ENCODE measurements at places on chromosomes 1 and 21.

DNA sequence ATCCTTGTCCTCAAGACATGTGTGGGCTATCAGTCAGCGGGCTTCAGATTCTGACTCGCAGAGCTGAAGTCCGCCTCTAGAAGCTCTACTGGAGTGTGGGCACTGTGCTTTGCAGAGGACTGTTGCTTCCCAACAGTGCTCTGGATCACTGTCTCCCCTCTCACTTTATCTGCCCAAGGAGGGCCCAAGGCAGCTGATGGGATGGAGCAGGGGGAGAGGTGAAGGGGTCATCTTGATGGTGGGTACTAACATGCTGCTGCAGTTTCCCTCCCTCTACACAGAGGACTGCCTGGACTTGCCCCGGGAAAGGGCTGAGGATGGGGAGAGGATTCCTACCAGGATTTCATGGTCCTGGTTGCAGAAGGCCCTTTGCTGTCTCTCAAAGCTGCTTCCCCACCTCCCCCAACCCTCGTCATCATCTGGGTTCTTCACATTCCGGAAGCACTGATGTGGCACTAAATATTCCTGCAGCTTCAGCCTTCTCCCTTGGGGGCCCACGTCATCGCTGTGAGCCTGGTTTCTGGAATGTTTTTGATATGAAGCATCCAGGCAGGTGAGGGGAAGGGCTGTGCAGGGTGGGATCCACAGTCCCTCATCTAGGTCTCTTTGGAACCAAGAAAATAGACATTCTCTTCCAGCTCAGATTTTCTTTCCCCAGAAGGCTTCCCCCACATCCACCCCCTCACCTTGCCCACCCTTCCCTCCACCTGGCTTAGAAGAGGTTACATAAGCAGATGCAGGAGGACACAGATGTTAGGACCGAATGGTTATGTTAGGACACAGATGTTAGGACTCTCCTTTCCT, 23.2 kb downstream of the NUAK2 start:
- peak; percentile 97 for DNase-seq

DNA sequence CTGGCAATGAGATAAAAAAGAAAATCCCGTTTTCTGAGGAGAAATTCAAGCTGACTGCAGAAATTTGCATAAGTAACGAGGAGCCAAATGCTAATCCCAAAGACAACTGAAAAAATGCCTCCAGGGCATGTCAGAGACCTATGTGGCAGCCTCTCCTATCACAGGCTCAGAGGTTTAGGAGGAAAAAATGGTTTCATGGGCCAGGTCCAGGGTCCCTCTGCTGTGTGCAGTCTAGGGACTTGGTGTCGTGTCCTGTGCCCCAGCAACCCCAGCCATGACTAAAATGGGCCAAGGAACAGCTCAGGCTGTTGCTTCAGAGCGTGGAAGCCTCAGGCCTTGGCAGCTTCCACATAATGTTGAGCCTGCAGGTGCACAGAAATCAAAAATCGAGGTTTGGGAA, 456.5 kb downstream of the DPYD start:
- no peak for DNase-seq

DNA sequence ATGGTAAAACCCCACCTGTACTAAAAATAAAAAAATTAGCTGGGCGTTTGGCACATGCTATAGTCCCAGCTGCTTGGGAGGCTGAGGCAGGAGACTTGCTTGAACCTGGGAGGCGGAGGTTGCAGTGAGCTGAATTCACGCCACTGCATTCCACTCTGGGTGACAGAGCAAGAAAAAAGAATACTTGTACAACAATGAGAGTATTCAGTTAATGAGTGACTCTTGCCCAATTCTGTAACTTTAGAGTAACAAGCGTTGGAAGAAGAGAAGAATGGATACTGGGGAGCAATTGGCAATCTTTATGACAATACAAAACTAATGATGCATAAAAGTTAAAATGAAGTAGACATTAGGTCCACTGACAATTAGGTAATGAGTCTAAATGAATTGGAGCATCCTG, 10.5 kb downstream of the ANXA9 start:
- no peak for DNase-seq

GRCh38 chr1:230790026-230790425, 42.8 kb downstream of the CAPN9 start:
- DNase-seq: no peak

DNA sequence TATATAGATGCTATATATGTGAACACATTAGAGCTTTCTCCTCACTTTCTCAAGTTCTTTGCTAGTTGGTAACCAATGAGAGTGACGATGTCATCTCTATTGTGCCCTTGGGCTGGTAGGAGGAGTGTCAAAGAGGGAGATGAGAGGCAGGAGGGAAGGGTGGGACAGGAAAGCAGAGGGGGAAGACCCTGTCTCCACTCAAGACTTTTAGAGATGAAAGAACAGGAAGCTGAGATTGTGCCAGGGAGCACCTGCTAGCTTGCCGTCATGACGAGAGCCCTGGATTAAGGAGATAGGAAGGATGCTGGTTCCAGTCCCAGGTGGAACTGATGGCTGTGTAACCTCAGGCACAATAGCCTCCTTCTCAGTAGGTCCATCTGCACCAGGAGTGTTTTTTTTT, 16.7 kb downstream of the CNR2 start:
- DNase-seq: no peak

- no peak for DNase-seq
Observed at GRCh38 chr1:218717575-218717974, 372.4 kb downstream of the TGFB2 start.

GRCh38 chr1:211580303-211580687, 1.3 kb upstream of the SLC30A1 start:
- DNase-seq: no peak

DNA sequence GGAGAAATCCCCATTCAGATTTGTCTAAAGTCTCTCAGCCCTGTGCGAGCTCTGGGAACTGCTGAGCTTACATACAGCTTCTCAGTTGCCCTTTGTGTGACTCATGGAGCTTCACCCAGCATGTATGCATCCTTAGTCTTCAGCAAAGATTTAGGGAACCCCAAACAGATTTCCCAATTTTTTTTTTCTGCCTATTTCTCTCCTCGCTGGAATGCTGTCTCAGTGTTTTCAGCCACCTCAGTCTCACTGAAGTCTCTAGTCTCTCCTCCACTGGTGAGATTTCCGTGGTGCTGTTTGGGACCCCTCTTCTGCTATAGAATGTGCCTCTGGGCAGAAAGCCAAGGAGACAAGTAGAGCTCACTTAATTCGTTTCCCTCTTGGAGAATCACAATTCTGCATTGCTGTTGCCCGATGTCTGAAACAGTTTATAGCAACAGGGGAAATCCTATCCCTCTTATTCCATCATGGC, 28.1 kb upstream of the TXLNA start:
- DNase-seq: no peak

- peak; percentile 24 for DNase-seq
Observed at GRCh38 chr1:22332795-22333499, 118.7 kb upstream of the ZBTB40 start.

DNA sequence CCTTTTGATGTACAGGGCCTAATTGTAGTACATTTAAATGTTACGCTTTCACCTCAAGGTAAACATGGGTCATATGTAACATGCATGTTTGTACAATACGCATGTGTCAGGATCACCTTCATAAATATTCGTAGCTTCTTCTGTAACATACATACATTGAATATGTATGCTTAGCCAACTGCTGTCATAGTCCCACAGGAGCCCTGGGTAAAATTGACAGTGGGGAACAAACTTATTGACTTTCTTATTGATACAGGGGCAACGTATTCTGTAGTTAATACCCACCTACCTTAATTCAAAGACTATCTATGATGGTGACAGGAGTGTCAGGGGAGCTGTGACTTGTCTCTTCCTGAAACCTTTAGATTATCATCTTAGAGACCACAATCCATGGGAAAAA, 3.7 kb upstream of the REN start:
- no peak for DNase-seq

DNA sequence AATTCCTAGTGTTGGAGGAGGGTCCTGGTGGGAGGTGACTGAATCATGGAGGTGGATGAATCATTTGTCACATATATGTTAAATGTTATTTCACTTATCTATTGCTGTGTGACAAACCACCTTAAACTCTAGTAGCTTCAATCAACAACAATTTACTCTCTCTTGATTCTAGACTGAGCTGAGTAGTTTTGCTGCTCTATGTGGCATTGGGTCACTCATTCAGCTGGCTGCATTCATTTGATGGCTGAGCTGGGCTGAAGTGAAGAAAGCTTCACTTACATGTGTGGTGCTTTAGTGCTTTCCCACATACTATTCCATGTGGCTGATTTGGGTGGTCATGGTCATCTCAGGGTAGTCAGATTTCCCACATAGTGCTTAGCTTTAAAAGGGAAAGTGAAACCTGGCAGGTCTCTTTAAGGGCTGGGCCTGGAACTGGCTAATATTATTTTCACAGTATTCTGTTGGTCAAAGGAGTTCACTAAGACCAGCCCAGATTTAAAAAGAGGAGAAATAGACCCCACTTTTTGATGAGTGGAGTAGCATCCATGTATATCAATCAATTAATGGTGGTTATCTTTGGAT, 10.5 kb downstream of the DNAH14 start:
- no peak for DNase-seq

- peak; percentile 87 for DNase-seq
Observed at GRCh38 chr1:234499119-234499942, 20.4 kb upstream of the TARBP1 start.

GRCh38 chr21:40684726-40685125, 162.2 kb downstream of the DSCAM start:
- no peak for DNase-seq

DNA sequence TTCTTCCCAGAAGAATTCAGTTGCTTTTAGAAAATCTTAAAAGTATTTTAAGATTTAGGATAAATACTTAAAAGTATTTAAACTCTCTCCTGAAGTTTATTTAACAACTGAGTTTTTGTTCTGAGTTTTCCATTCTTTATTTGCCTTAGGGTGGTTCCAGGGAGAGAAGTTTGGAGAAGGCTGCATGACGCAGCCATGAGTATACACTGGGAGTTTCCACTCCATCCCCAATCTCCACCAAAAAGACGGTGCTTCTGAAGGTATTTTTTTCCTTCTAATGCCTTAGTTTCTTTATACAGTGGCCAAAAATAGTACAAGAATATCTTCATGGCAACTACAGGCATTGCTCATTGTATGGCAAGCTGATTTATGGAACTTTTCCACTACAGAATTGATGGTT, 122.7 kb downstream of the ST6GALNAC5 start:
- DNase-seq: no peak

DNA sequence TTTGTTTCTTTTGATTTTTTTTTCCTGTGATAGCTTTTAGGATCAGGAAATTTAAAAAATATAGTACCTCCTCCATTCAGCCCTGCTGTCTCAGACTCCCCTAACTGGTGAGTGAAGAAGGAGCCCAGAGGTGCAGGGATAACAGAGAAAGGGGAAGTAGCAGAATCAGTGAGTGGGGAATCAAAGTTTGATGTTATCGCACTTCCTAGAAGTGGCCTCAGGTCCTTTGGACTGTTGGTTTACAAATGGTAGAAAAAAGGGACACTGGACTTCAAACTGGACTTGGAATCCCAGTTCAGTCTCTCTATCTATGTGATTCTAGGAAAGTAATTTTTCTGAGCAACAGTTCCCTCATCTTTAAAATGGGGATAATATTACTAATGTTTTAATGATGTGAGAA, 99.5 kb downstream of the FGGY start:
- no peak for DNase-seq

DNA sequence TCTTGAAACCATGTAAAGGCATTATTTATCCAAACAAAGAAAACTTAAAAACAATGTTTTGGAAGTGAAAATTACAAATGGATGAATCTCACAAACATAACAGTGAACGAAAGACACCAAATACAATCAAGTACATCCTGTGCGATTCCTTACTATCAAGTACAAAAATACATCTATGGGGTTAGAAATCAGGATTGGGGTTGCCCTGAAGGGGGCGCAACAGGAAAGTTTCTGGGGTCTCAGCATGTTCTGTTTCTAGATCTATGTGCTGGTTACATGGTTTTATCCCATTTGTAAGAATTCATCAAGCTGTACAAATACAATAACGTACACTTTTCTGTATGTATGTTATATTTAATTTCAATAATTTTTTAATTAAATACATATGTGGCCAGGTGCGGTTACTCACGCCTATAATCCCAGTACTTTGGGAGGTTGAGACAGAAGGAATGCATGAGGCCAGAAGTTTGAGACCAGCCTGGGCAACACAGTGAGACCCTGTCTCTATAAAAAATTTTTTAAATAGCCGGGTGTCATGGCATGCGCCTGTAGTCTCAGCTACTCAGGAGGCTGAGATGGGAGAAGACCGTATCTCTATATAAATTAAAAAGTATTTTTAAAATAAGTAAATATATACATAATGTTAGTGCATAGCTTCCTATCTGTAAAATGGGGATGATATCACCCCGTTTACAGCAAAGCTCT, 121.5 kb upstream of the SOD1 start:
- no peak for DNase-seq

DNA sequence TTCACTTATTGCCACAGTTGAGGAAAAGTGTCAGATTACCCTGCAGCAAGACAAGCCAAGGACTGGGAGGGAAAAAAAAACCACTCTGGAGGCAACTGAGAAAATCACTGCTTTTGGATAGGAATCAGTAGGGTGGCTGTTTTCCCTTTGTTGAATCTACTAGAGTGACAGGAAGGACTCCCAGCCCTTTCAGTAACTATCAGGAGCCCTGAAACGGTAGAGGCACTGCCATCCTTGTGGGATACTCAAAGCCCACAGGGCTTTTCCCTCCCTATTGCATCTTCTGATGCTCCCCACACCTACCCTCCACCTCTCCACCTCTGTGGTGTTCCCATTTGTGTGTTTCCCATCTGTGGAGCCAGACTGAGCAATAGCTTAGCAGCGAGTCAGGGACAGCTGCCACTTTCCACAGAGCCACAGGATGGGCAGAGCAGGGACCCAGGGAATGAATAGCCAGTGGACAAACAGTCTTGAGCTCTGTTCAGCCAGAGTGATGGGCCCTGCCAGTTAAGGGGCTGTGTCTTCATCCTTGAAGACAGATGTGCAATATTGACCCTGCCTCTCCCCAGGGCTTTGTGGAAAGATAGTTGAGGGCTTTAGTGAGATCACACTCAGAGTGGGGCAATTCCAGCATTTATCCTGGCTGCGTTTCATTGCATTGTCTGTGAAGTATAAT, 13.9 kb downstream of the UBIAD1 start:
- no peak for DNase-seq

DNA sequence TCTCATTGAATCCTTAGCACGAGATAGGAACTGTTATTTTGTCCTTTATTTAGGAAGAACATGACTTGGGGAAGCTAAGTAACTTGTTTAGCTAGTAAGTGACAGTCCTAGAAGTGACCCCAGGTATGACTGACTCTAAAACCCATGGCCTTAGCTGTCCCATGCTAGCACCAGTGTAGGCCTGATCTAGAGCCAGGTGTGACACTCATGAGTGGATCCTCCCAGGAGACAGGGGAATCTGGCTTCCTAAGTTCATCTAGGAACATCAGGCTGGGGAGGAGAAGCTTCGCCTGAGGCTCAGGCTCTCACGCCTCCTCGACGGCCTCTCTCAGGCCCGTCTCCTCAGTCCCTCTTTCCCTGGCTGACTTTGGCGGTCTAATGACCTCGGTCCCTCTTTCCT, 31.2 kb downstream of the CD48 start:
- DNase-seq: no peak
